Right cardiac atrium (tissue), 5 donors: ENCODE measurements at places on chromosomes 3 and 15. TPM values are rescaled to one million over a fixed set of nuclear protein-coding genes. Genes with fewer than 3 reads are reported as not detected.
A peak's percentile ranks its signal among the peaks of the same experiment; 100 is the strongest.

GRCh38 chr3:126245811-126246727 is 65.7 kb upstream of the ALDH1L1 start:
- peak; percentile 77 for DNase-seq

- no peak for DNase-seq
These were observed 186.8 kb downstream of the THSD4 start for GRCh38 chr15:71301958-71302621.

DNA sequence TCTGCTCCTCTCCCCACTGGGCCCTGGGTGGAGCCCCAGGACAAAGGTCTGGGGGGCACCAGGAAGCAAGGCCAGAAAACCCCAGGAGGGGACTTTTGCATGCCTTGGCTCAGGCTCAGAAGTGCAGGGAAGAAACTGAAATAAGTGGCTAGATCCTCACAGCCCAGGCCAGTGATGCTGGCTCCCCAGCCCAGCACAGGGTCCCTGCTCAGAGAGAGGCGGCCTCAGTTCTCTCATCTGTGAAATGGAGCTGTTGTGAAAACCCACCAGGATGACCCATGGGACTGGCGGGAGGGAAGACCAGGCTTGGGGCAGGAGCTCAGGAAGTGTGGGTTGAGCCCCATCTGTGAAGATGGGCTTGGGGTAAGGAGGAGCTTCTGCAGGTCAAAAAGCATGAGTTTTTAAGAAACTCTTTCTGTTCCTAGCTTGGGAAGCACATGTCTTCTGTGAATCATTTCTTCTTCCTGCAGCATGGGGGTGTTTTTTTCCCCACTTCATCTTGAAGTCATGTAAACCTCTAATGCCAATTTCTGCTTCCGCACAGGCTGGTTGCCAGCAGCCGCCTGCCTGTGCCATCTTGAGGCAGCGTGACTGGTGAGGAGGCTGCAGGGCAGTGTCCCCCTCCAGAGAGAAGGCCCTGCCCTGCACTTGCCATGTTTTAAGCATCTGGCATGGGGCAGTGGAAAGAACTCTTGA is 118.6 kb downstream of the SMAD6 start:
- DNase-seq = no peak

DNA sequence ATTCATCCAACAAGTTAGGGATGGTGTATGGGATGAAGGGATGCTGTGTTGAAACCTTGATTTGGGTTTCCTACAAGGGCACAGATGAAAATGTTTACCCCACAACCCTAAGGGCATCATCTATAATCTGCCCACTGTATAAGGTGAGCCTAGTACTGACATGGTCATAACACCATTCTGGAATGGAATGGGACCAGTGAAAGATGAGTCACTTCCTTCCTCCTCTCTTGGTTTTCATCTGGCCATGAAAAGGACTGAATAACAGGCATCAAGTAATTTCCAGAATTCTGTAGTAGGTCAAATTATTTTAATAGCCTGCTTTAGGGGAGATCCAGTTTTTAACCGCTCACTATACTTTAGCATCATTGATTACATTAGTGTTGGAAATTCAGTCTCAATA is 538.6 kb downstream of the NR2F2 start:
- DNase-seq = no peak

The PAQR5 gene
- 0.42 TPM for total RNA-seq
